ENCODE measurements at places on chromosomes 2 and 18. TPM values are rescaled to one million over a fixed set of nuclear protein-coding genes. Genes with fewer than 3 reads are reported as not detected.

The RESP18 gene
- not detected for total RNA-seq

- DNase-seq = no peak
These were observed 681 bp upstream of the NRP2 start for GRCh38 chr2:205681401-205682238.

- DNase-seq = no peak
These were observed 539.0 kb downstream of the ARHGAP15 start for GRCh38 chr2:143668234-143668633.

GRCh38 chr2:227153758-227154486 lies 10.1 kb downstream of the COL4A4 start:
- peak; percentile 45 for DNase-seq

DNA sequence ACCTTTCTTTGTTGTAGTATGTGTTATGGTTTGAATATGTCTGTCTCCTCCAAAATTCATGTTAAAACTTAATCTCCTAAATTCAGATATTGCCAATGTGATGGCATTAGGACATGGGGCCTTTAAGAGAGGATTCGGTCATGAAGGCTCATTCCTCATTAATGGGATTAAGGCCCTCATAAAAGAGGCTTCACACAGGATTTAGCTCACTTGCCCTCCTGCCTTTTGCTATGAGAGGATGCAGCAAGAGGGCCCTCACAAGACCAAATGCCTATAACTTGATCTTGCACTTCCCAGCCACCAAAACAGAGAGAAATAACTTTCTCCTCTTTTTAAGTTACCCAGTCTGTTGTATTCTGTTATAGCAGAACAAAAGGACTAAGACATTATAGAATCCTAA lies 19.7 kb downstream of the ZBTB14 start:
- DNase-seq = no peak

All from gastrocnemius medialis (tissue), 4 donors.